ENCODE measurements at places on chromosomes 6 and 20.

- no peak for DNase-seq
These were observed 51.7 kb downstream of the ALDH5A1 start for GRCh38 chr6:24546439-24546838.

DNA sequence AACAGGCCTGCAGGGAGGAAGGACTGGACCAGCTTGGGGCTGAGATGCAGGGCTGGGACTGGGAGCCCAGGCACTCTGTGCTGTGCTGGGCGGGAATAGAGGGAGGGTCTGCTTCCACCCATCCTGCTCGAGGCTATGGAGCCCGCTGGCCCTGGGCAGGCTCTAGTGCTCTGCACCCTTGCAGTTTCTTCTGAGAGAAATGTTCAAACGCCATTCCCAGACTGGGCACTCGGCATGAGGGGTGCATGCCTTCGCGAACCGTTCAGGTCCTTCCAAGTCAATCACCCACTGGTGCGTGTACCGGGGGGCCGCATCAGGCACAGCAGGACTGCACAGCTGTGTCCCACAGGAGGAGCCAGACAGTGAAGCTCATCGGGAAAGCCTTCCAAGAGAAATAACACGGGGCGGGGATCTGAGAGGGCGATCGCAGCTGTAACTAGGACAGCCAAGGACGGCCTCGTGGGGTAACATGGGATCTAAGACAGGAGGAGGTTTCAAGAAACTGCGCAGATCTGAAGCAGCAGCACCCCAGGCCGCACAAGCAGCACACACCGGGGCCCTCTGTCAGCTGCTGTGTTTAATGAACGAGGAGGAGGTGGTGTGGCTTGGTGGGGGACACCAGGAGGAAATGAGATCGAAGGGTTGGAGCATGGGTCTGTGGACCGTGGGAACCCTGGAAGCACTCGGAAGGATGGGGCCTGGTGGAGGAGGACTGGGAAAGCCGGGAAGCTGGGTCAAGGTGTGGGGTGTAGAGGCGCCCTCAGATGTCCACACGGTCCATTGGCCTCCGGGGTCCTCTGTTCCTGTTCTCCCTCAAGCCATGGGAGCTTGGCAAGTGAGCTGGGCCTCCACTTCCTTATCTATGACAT lies 26.1 kb upstream of the PYGB start:
- no peak for DNase-seq

GRCh38 chr6:111651185-111652034 lies 45.7 kb upstream of the TRAF3IP2 start:
- no peak for DNase-seq

DNA sequence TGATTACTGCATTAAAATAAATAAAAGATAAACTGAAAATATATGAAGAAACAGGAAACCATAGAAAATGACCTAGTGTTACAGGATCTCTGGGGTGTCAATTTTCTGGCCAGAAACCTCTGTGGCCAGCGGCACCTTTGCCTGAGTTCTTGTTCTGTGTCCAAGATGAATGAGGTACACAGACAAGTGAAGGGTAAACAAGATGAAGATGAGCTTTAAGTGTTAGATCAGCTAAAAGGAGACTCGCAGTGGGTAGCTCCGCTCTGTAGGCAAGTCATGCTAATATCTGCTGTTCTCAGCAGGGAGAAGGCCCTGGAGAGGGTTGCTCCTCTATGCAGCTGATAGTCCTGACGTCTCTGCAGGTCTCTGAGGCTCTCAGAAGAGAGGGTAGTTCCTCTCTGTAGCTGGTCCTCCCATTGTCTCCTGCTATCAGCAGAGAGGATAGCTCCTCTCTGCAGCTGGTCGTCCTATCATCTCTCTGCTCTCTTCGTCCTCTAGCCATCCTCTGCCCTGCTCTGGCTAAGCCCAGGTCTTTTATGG lies 35.9 kb upstream of the TBC1D22B start:
- DNase-seq, result no peak

DNA sequence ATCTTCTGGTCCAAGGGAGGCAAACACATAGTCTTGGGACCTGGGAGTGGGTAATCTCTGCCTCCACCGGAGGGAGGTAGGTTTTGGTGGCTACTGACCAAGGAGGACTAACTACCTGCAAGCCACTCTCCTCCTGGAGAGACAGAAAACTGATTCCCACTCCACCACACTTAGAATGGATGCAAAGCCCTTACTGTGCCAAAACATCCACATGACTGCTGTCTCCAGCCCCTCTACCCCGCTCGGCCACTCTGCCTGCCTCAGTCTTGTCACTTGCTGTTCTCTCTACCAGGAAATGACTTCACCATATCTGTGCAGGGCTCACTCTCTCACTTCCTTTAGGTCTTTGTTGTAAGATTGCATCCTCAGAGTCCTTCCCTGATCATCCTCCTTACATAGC lies 129.5 kb upstream of the ARG1 start:
- DNase-seq, result no peak

- DNase-seq, result peak; percentile 36
These were observed 580.7 kb downstream of the RFPL4B start for GRCh38 chr6:112927641-112928320.

- DNase-seq, result peak; percentile 78
These were observed 90.4 kb upstream of the MCHR2 start for GRCh38 chr6:100084316-100084990.

GRCh38 chr20:4084096-4084495 lies 68.7 kb upstream of the RNF24 start:
- no peak for DNase-seq

DNA sequence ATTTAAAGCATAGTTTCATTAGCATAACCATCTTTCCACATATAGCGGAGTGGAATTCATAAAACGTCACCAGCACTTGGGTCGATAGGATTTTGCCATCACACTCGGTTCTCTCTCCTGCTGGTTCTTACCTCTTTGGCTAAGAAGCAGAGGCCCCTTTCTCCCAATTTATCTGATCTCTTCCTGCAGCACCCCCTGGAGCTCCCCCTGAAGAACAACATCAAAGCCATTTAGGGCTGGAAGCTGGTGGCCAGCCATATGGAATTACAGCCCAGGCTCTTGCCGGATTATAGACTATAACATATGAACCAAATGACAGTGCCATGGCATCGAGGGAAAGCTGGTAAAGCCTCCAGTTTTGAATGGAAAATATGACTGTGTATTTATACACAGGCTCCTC lies 6.4 kb upstream of the KIF6 start:
- peak; percentile 43 for DNase-seq

- peak; percentile 91 for DNase-seq
These were observed 34.9 kb upstream of the TNFAIP3 start for GRCh38 chr6:137832110-137832509.

GRCh38 chr6:170417881-170418280 lies 111.3 kb downstream of the FAM120B start:
- DNase-seq, result no peak

GRCh38 chr6:705047-705446 lies 12.1 kb upstream of the EXOC2 start:
- DNase-seq, result no peak

DNA sequence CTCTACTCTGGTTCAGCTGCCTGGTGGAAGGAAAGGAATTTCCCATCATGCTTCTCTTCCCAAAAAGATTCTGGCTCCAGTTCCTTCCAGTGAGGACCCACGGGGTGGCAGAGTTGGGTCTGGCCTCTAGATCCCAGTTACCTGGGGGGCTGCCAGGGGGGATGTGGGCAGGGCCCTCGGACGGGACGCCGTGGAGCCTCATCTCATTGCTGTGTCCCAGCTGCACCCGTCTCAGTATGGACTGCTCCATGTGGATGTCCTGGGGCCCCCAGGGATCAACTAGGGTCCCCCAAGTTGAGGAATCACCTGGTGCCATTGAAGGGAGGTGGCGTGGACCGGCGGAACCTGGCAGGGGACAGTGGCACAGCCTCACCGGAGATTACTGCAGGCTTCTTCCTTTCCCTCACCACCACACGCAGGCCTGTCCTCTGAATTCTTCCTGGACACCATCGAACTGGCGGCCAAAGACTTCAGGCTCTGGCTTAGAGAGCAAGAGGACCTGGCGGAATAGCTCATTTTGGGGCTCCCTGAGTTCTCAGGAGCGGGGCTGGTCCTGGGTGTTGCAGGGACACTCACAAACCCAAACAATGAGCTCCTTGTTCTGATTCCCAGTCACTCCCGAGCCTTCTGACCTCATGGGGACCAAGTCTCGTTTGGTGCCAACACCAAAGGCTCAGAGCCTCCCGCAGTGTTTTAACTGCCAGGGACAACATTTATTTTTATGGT lies 8.5 kb downstream of the ZBP1 start:
- DNase-seq, result no peak

GRCh38 chr6:51960419-51960818 lies 127.0 kb downstream of the PKHD1 start:
- DNase-seq, result no peak

GRCh38 chr6:101689156-101689555 lies 295.6 kb downstream of the GRIK2 start:
- DNase-seq, result no peak

DNA sequence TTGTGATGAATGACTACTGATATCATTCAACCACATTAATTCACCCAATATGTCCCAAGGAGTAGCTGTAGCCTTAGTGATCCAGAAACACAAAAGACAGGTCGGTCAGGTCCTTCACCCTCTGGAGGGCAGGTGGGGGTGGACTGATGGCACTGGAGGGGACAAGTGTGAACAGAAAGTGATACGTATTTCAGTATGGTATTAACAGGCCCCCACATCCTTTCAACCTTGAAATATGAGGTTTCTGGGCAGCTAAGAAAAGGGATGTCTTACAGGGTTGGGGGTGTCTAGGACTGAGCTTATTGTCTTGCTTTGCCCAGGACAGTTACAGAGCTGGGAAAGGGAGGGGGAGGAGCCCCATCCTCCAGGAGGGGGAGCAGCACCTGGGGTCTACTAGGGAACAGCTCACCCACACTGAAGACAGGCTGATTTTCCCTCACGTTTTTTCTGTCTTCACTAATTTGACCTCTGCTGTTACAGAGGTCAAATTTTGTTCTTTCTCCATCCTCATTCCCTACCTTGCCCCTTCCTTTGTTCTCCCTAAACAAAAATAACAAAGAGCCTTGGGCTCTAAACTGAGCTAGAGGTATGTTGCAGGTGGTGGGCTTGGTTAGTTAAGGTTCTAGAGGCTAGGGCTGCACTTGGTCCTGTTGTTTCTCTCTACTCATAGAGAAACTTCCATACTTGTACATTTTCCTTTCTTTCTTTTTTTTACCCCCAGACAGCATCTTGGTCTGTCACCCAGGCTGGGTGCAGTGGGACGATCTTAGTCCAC lies 38.0 kb upstream of the EEF1A1 start:
- DNase-seq, result no peak

GRCh38 chr6:130140084-130140483 lies 82.7 kb downstream of the SAMD3 start:
- DNase-seq, result no peak

- no peak for DNase-seq
These were observed 201.2 kb upstream of the PDE10A start for GRCh38 chr6:165864218-165864617.

- no peak for DNase-seq
These were observed 73.2 kb upstream of the JAG1 start for GRCh38 chr20:10747019-10747418.

- DNase-seq, result peak; percentile 99
These were observed 17.4 kb upstream of the PLCB4 start for GRCh38 chr20:9051508-9051907.

Data from fibroblast of skin of scalp (primary cell).